B cell (primary cell): ENCODE measurements at places on chromosomes 12 and 14.

DNA sequence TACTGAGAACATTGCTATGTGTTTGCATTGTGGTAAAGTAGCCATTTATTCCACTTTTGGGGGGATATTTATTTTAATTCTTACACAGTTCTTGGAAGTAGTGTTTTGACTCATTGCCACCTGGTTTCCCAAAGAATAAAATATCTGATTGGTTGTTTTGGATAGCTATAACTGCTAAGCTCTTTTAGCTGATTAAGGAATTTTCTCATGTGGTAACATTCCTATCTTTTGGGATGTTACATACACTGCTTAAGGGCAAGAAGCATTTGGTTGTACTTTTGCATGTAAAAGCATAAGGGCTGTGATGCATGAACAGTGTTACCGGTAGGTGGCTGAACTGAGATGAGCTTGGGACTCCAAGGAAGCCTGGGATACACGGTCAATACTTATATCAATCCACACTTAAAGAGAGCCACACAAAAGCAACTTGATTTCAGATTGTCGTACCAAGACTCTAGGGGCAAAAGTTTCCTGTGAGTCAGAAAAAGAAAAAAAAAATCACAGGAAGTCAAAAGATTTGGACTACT, 71.4 kb upstream of the PRKD1 start:
- no peak for DNase-seq

GRCh38 chr12:96590970-96591369, 101.6 kb downstream of the CFAP54 start:
- DNase-seq: no peak

- DNase-seq: no peak
Measured at GRCh38 chr14:22955702-22956569, 954 bp downstream of the HAUS4 start.

DNA sequence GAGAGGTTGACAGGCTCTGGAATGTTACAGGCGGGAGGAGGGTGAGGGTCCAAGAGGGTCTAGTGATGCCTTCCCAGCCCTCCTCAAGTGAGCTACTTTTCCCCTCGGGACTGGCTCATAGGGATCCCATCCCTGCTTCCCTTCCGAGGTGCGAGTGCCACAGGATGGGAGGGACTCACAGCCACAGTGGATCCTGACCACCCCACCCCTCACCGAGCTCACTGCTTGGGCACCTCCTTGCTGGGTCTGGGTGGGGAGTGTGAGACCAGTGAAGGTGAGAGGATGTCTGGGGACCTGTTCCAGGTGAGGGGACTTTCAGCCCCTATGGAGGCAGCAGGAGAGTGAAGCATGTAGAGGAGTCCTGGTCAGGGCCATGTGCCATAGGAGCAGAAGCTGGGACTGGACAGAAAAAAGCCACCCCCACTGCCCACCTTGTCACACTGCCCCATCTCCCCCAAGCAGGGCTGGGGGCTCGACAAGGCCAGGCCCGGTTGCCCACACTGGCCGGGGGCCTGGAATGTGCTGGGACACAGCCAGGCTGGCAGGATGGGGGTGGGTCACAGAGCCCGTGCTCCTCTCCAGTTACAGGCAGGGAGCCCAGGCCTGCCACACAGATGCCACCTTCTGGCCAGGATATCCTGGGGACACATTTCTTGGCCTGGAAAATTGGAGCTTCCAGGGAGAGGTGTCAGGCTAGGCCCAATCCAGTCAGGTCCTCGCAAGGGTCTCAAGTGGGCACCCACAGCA, 1.7 kb upstream of the TNS2 start:
- DNase-seq: peak; percentile 35

DNA sequence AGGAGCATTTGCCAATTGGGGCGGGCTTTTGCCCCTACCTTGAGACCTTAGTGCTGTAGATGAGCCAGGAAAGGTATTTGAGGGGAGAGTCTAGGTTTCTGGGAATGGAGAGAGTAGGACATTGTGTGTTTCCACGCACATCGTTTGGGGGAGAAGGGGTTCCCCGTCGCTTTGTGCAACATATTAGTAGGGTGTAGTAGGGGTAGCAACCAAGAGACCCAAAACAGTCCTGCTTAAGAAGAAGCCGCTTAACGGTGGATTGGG, 694 bp upstream of the PTGES3 start:
- DNase-seq: no peak

DNA sequence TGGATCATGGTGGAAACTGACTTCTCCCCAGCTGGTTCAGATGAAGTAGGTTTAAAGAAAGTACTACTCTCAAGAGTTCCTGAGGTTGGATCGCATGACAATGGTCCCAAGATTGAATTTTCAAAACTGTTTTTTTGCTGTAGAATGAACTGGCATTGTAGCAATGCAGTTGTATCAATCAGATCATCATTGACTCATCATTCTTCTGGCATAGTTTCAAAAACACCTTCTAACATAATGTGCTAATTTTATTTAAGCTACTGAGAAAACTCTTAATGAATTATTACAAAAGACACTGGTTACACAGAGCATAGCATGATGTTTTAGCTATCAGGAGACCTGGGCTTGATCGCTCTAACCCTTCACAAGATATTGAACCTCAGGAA, 384.5 kb upstream of the DCN start:
- no peak for DNase-seq

DNA sequence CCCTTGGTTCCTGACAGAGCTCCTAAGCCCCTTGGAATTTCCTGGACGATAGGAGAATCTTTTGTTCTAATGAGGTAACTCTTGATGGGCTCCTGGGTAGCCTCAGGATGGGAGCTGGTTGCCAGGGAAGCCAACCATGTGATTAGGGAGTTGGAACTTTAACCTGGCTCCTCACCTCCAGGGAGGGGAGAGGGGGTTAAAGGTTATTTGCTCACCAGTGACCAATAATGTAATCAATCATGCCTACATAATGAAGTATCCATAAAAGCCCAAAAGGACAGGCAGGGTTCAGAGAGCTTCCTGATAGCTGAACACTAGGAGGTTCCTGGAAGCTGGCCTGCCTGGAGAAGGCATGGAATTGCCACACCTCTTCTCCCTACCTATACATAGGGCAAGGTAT, 6.2 kb upstream of the CNOT2 start:
- DNase-seq: no peak

- DNase-seq: no peak
Measured at GRCh38 chr12:47004634-47005033, 74.8 kb upstream of the PCED1B start.

DNA sequence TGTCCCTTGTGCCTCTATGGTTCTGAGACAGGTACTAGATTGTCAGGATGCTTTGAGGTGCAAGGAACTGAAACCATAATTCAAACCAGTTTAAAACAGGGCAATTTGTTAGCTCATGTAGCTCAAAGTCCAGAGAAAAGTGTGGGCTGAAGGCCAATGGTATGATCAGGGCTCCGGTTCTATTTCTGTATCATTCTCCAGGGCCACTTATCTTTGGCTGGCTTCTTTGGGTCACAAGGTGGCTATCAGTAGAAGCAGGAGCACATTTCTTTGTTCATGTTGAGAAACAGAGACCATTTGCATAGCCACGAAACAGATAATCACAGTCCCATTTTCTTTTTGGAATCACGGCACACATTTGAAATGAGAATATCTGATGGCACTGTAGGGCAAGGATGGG, 294.9 kb downstream of the ETNK1 start:
- no peak for DNase-seq

DNA sequence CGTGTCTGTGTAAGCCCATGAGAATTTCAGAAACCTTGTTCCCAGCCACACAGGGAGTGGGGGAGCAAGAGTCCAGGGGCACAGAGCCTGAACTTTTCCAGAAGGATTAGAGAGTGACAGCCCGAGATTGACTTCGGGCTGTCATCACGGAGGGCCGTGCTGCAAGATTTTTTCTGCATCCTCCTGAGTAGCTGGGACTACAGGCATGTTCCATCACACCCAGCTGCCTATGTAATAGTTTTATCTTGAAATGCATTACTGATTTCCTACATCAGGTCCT, 14.4 kb downstream of the EVL start:
- no peak for DNase-seq

DNA sequence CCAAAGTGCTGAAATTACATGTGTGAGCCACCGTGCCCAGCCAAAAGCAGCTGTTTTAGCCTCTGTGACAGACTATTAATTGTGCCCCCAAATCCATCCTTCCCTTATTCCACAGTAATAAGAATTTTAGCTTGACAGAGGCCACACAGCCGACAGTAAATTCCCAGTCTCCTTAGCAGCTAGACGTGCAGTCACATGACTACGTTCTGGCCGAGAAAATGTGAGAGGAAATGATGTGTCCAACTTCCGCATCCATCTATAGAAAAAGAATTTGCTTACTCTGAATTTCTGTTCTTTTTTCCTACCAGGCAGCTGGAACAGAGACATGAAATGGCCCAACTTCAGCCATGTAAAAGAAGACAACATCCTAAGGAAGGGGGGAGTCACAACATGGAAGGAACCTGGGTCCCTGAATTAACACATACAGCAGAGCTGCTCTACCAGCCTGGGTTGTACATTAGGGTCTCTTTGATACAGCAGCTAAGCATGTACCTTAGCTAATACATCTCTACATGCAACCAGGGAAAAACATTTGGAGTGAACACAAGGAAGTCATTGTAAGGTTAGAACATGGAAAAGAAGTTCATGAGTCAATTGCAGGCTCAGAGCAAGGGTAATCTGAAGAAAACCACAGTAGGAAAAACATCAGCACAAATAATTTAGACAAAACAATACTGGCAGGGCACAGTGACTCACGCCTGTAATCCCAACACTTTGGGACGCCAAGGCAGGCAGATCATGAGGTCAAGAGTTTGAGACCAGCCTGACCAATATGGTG, 35.5 kb downstream of the CIT start:
- no peak for DNase-seq

DNA sequence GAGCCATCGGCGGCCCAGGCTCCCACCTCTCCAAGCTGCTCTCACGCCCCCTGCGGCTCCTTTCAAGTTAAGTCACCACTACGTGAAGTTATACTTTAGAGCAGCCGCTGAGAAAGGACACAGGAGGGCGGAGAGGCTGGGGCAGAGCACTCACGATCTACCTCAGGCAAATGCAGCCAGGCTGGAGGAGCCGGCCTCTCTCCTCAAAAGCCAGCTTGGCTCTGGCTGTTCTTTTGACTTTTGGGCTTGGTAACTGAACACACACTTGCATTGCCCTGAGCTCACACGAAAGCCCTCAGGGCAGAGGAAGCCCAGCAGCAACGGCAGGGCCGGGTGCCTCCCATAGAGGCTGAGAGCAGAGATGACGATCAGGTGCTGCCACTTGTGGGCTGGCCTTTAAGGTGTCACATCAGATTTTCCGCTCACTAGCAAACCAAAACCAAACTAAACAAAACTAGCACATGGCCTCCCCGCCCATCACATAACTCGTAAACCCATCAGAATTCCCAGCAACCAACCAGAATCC, 75.2 kb downstream of the PITPNM2 start:
- peak; percentile 53 for DNase-seq

DNA sequence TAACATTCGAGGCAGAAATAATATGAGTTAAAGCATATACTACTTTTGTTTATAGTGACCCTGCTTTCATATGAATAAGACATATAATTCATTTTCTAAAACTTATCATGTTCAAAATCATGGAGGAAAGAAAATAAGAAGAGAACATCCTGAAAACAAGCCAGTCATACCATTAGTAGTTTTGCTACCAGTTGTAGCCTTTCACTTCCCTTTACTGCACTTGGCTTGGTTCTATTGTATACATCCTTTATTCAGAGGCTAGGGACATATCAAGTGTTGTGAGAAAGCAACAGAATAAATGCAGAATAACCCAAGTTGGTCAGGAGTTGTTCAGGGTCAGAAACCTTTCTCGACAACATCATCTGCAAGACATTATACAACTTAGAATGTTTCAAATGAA, 598.7 kb downstream of the SOX5 start:
- DNase-seq: no peak

DNA sequence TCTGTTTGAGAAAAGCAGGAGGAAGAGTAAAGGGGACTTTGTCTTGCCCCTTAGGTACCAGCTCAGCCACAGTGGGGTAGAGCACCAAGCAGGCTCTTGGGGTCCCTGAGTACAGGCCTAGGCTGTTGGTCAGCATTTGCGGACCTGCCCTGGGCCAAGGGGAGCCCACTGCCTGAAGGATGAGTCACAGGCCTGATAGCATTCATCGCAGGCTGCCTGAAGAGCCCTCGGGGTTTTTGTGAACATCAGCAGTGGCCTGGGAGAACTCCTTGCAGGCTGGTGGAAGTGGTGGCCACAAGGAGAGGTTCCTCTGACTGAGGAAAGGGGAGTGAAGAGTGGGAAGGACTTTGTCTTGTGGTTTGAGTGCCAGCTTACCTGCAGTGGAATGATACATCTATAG, 25.0 kb upstream of the P2RX7 start:
- DNase-seq: no peak

GRCh38 chr12:107310621-107311020, 217.3 kb upstream of the CRY1 start:
- no peak for DNase-seq

DNA sequence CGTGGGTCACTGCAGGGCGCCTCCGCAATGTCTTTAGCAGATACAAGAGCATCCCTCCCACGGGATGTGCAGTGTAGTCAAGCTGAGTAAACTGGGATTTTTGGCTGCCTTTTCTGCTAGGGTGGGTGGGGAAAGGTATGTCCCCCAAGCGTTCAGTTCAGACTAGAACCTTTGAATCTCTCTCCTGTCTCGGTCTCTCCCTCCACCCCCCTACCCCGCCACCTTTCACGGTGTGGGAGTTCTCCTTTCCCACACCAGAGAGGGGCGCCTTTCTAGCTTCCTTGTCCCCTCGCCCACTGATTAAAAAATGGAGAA, 525 bp upstream of the FAR2 start:
- DNase-seq: peak; percentile 19

DNA sequence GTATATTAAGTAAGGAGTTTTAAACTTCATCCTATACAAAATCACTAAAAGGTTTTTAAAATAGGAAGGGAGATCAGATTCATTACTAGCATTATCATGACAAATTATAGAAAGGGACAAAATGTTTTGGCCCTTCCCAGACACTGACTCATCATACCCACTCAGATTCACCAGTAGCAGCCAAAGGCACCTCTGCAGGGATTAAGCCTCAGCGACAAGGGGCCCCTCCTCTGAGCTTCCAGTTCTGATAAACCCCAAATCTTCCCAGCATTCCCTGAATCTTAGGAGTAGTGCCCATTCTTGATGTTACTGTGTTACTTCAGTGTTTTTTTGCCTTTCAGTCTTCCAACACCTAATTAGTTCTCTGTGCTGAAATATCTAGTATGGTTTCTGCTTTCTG, 14.5 kb downstream of the KRAS start:
- DNase-seq: no peak

DNA sequence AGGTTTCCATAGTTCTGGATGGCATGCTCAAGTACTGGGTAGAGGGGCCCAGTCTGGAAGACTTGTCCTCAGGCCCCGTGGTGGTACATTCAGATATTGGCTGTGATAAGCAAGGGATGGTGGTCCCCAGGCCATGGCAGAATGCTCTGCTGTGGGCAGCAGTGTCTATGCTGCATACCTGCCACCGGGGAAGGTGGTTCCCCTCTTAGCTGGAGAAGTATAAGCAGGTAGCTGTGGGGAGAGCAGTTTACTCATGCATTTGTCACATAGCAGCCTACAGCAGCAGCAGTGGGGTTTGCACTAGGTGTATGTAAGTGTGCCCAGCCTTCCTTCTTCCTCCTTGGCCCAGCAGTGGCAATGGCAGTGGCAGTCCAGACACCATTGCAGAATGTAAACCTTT, 69.3 kb upstream of the ADAMTS20 start:
- no peak for DNase-seq

- no peak for DNase-seq
Measured at GRCh38 chr14:20560961-20561360, at the start of gene RNASE9. Gene RNASE9, minus strand, starts transcription at chr14:20561047.
